Activated CD8-positive, alpha-beta memory T cell treated with anti-CD3 and anti-CD28 coated beads, Interleukin-2, amount 50 U/mL, for 4 hours (primary cell): ENCODE measurements at places on chromosomes 1 and 21.

- DNase-seq, result no peak
Observed at GRCh38 chr1:174007851-174008250, 14.3 kb downstream of the RC3H1 start.

GRCh38 chr1:7278045-7278444 is 492.8 kb downstream of the CAMTA1 start:
- DNase-seq, result no peak

DNA sequence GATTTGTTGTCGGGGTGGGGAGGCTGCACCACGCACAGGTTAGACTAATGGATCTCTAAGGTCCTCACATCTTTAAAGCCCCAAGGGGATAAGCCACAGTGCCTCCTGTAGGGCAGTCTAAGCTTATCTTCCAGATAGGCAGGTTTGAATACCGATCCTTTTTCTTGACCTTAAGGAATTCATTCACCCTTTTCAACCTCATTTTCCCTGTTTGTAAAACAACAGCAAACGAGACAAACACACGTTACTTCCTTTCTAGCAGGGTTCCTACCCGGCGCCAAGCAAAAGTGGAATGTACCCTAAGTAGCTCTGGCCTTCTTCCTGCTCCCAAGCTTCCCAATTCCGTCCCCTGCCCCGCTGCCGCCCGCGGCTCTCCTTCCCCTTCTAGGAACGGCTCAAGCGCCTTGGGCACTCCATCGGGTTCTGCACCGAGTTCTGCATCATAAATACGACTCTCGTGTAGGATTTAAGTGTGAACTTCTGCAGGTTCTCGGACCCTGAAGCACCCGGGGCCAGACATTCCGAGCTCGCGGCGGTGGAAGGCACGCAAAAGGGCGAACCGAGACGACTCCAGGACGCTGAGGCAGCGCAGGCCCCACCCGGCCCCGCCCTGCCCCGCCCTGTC is 548 bp upstream of the CDC20 start:
- no peak for DNase-seq

GRCh38 chr1:208118841-208119606 is 125.2 kb downstream of the PLXNA2 start:
- DNase-seq, result no peak

- DNase-seq, result no peak
Observed at GRCh38 chr1:221416723-221417122, 325.2 kb downstream of the DUSP10 start.
